NCI-H69 (cell line): ENCODE measurements at places on chromosomes 7 and 10.

GRCh38 chr7:226281-226895 lies 34.0 kb downstream of the FAM20C start:
- no peak for DNase-seq

- DNase-seq: no peak
Measured at GRCh38 chr7:5172196-5172775, 17.7 kb upstream of the WIPI2 start.

DNA sequence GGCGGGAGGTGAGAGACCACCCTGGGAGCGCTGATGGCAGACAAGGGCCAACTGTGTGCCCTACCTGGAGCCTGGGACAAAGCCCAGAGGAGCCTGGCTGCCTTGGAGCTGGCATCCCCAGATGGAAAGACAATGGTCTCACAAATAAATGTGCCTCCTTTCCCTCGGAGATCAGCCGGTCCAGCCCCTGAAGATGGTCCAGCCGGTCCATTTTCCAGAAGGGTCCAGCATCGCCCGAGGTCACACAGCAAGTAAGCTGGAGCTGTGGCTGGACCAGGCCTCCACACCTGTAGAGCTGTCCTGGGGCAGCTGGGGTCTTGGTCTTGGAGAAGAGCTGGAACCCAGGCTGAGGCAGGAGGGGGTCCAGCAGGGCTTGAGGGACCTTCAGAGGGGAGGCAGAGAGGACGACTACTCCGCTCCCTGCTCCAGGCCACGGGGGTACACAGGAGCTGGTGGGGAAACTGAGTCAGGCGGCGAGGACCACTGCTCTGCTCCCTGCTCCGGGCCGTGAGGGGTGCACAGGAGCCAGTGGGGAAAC lies 3.6 kb downstream of the ELFN1 start:
- DNase-seq: no peak

- DNase-seq: no peak
Measured at GRCh38 chr10:71755179-71755879, 18.0 kb downstream of the VSIR start.

DNA sequence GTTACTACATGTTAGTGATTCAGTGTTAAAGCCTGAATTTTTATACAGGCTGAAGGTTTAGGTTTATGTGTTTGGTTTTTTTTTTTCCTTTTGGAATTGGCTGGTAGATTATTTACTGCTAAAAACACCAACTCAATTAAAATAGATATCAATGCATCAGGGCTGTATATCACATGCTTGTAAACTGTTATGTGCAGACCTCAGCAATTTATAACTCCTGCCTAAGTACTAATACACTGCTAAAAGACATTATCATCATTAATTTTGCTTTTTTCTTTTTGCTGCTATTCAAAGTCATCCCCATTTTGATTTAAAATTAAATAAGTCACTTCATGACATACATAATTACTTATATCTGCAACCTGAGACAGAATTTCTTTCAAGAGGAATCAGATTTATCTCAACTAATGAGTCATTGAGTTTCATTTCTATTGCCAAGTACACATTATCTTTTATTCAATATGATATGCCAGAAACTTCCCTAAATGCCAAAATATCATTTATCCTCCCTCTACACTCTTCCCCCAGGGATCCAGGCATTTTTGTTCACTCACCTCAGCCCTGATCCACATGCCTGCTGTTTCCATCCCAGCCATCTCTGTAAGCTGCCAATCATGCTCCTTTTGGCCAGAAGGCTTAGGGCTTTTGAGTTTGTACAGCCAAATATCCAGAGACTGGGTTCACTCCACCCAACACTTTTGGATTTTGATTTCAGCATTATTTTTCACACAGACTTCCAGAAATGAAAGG lies 98.5 kb downstream of the POLR1F start:
- peak; percentile 43 for DNase-seq

- DNase-seq: no peak
Measured at GRCh38 chr10:132965411-132966057, 23.2 kb upstream of the CFAP46 start.

- DNase-seq: no peak
Measured at GRCh38 chr10:132986978-132987377, 44.6 kb upstream of the CFAP46 start.

GRCh38 chr10:114458955-114459354 lies 54.7 kb upstream of the AFAP1L2 start:
- peak; percentile 56 for DNase-seq

DNA sequence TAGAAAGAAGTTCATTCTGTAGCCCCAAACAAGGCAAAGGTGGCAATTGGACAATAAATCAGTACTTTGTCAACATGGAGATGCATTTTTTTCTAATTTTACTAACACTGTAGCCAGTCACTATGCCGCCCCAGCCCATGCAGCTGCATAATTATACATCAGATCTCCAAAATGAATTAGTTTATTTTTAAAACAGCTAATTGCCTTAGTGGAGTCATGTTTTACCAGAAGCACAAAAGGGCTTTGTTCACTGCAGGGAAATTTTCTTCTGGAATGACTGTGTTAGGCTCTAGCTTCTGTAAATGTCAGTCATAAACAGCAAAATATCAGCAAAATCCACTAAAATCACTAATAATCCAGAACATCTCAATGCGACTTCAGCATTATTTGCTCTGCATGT lies 20.1 kb upstream of the HDAC9 start:
- peak; percentile 57 for DNase-seq

GRCh38 chr7:131895541-131896164 lies 339.2 kb upstream of the PODXL start:
- no peak for DNase-seq

- peak; percentile 90 for DNase-seq
Measured at GRCh38 chr7:47428768-47429472, 153.0 kb downstream of the TNS3 start.

DNA sequence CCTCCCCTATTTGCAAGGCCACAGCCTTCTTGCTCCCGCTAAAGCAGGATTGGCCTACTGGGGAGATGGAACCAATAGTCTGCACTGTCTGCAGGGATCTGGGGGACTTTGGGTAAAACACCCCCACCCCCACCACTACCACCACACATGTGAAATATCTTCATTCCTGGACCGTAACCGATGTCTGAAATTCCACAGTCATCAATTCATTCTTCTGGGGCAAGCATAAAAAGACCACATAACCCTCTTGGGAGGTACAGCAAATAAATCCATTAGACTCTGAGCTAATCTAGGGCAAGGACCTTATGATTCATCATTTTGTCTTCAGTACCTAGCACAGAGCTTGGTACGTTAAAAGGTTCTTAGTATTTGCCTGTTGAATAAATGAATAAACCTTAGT lies 307.8 kb downstream of the GPAM start:
- DNase-seq: no peak

DNA sequence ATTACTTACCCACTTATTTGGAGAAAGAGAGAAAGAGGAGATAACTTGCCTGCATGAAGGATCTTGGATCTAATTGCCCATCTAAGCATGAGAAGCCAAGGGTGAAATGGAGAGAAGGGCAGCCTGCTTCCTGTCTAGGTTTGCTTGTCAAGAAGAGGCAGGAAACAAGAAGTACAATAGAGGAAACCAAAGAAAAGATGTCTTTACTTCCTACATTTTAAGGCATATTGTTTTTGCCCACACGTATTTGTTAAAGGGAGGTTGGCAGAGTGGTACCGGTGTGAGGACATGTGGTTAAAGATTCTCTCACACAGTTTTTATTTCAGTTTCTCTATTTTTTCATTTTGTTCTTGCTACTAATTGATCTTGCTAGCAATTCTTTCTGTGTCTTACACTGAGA lies 6.0 kb upstream of the TAS2R38 start:
- no peak for DNase-seq

- peak; percentile 86 for DNase-seq
Measured at GRCh38 chr7:127708788-127709187, 56.8 kb downstream of the SND1 start.

DNA sequence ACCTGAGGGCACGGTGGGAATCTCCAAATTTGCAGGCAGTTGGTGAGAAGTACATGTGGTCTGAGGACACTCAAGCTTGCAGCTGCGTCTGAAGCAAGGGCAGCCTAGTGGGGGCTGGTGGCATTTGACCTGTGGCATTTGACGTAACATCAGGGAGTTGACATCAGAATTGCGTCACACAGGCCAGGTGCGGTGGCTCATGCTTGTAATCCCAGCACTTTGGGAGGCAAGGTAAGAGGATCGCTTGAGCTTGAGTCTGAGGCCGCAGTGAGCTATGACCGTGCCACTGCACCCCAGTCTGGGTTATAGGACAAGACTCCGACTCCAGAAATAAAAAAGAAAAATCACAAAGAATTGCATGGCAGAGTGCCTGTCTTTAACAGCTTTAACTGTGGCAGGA lies 25.6 kb upstream of the RBAK start:
- DNase-seq: no peak

GRCh38 chr7:149355390-149356048 lies 93.5 kb downstream of the ZNF783 start:
- peak; percentile 84 for DNase-seq

- no peak for DNase-seq
Measured at GRCh38 chr7:8274589-8274988, 12.6 kb upstream of the ICA1 start.

GRCh38 chr10:98038288-98038687 lies 7.9 kb upstream of the CRTAC1 start:
- DNase-seq: peak; percentile 72

GRCh38 chr10:118842843-118843624 lies 88.3 kb upstream of the CACUL1 start:
- no peak for DNase-seq

GRCh38 chr10:48595539-48595932 lies 9.3 kb downstream of the ARHGAP22 start:
- DNase-seq: peak; percentile 48

DNA sequence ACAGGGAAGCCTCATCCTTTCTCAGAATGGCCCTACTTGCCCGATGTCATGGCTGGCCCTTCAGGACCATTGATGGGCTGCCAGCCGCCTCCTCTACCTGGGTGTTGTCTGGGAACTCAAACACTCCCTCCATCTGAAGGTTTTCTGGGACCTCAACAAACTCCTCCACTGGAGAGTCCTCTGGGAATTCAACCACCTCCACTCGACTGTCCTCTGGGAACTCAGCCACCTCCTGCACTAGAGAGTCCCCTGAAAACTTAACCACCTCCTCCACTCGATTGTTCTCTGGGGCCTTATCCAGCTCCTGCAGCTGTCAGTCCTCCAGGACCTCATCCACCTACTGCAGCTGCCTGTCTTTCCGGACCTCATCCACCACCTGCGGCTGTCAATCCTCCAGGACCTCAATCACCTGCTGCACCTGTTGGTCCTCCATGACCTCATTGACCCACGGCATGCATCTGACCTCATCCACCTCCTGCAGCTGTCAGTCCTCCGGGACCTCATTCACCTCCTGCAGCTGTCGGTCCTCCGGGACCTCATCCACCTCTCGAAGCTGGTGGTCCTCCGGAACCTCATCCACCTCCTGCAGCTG lies 37.1 kb downstream of the MAT1A start:
- DNase-seq: no peak

GRCh38 chr7:132500727-132501440 lies 75.4 kb downstream of the PLXNA4 start:
- DNase-seq: no peak

DNA sequence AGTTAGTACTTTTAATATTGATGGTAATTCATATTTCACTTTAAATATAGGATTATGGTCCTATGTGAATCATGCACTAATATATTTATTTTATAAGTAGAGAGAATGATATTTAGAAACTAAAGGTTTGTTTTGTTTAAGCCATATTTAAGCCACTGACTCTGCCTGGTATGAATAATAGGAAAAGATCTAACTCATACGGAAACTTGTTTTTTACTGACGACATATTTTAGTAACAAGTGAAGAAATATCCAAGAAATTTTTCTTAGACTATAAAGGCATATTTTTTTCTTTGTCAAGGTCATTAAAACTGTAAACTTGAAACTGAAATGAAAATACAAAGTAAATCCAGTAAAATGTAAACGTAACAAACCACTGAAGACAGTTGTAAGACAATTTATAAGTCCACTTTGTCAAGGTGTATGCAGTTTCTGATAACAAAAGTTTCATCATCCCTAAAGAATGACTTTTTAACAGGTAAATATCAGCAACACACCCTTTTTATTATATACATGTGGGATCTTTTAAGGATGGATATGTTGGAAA lies 147.1 kb downstream of the PHF14 start:
- no peak for DNase-seq

DNA sequence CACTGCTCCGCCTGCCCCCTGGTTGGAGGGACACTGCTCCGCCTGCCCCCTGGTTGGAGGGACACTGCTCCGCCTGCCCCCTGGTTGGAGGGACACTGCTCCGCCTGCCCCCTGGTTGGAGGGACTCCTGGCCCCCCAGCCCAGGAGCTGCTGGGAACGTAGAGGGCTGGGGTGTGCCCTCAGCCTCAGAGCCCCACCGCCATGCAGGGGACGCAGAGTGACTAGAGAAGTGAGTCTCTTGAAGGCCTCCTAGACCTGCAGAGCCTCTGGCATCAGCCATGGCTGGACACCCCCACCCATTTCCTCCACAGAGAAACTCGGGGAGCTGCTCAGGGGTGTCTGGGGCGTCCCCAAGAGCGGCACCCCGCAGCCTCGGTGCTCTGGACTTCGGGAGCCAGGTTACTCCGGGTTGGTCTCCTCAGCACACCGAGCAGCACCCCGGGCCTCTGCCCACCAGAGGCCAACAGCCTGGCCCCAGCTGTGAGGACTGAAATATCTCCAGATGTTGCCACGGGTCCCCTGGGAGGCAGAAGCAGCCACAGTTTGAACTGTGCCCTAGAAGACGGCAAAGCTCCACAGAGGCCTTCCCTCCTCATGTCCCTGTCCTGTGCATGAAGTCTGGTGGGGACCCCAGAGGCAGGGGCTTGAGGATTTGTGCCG lies 191.9 kb downstream of the ELFN1 start:
- DNase-seq: no peak

GRCh38 chr10:14259696-14260566 lies 70.8 kb downstream of the FRMD4A start:
- DNase-seq: peak; percentile 71

DNA sequence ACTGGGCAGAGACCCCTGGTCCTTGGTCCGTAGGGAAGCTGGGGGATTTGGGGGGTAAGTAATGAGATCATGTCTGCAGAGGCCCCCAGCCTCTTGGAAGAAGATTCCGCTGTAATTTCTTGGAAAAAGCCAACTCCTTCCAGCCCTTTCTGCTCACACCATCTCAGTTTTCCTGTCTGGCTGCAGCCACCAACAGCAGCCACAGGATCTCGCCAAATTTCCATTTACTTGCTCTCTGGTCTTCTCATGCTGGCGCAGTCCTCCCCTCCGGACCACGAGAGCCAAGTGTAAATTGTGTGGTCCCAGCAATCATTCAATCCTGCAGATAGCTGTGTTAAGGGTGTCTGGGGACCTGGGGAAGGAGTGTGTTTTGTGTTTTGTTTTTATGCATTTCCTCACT lies 49.6 kb downstream of the ASB13 start:
- no peak for DNase-seq

GRCh38 chr10:114662646-114663217 lies 4.7 kb upstream of the ABLIM1 start:
- DNase-seq: peak; percentile 57

DNA sequence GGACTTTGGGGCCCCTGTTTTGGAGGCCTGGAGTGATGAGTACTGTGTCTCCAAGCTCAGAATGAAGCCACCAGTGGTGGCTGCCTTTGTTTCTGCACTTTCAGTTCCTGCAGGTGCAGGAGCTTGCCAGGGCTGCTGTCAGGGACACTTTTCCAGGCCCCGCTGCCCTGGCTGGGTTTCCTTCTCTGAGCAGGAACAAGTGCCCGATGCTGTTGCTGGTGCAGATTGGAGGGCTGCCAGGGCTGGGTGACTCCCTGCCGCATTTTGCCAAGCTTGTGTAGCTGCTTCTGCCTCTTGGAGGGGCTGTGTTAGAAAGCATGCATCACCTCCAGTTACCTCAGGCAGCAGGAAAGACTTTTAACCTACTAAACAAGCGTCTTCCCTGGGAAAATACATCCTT lies 211.1 kb downstream of the MGMT start:
- no peak for DNase-seq

GRCh38 chr7:113794573-113794972 lies 124.2 kb downstream of the PPP1R3A start:
- no peak for DNase-seq
